ENCODE measurements at places on chromosomes 3 and 15.

- DNase-seq = peak; percentile 85
Measured at GRCh38 chr3:25037049-25037547, 391.0 kb upstream of the RARB start.

GRCh38 chr3:192901435-192901834 is 16.2 kb downstream of the MB21D2 start:
- peak; percentile 92 for DNase-seq

DNA sequence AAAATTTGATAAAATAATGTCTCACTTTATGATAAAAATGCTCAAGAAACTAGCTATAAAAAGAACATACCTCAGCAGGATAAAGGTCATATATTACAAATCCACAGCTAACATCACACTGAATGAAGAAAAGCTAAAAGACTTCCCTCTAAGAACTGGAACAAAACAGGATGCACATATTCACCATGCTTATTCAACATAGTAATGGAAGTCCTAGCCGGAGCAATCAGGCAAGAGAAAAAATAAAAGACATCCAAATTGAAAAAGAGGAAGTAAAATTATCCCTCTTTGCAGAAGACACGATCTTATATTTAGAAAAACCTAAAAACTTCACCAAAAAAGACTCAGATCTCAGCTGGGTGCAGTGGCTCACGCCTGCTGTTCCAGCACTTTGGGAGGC is 34.0 kb downstream of the SENP7 start:
- no peak for DNase-seq

- DNase-seq = no peak
Measured at GRCh38 chr3:46642971-46643370, 30.6 kb downstream of the FAM240A start.

DNA sequence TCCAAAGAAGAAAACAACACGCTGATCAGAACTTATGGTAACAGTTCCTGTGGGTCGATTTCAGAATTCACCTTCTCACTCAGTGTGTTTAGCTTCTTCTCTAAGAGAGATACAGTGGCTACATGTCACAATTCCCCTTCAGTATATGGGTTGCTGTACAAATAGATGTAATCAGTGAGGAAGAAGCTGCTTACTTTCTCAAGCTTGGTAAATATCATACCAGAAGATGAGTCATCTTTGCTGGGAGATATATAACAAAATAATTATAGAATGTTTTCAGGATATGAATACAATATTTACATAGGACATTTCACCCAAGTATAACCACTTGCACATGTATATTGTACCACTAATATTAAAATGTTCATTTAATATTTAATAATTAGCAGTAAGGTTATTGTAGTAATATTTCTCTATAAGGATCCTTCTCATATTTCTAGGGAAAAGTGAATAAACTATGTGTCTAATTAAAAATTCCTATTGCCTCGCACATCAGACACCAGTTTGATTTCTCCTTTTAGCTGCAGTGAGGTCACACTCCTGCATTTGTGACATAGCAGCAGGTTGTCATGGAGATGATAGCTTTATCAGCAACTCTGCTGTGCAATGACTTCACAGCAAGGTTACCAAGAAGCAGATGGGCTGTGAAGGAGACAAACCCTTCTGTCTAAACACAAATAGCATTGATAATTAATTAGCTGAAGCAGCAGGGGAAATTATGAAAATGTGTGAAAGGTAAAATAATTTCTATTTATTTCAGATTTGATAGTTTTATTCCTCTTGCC is 211.4 kb downstream of the TUSC7 start:
- no peak for DNase-seq

GRCh38 chr3:51024765-51025632 is 350.3 kb downstream of the DOCK3 start:
- no peak for DNase-seq

DNA sequence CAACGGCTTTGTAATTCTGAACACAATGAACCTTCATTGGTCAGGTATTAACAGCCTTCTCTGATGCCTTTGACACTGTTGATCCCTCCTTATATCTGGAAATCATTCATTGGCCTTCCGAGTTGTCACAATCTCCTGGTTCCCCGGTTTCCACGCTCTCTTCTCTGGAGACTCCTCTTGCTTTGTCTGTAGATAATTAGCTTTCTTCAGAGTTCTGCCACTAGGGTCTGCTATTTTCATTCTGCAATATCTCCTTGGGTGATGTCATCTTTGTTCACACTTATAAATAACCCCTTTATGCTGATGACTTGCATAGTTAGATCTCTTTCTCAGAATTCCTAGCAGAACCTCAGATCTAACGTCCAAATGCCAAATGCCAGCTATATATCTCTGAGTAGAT is 583.8 kb upstream of the ZNF717 start:
- DNase-seq = peak; percentile 3

GRCh38 chr3:35322070-35322469 is 317.3 kb upstream of the ARPP21 start:
- DNase-seq = peak; percentile 20

DNA sequence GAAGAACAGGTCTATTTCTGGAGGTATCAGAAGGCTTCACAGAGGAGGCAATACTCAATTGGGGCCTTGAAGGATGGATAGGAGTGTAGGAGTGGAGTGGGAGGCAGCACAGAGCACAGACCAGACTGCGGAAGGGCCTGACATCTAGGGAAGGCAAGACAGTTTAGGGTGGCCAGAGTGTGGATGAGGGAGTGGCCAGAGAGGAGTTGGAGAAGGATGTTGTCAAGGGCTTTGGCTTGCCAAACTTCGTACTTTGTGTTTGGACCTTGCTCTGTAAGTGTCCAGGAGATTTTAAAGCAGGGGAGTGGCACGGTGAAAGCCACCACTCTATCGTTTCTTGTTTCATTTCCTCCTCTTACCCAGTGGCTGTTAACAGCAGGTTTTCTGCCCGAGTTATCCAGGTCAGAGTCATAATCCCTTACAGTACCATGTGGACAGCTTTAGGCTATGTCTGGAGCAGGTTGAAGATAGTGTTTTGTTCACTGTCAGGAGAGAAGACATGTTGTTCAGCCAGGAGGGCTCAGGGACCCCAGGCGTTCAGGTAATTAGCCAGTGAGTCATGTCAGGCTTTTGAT is 12.3 kb downstream of the SMAD3 start:
- no peak for DNase-seq

- DNase-seq = no peak
Measured at GRCh38 chr3:73765878-73766545, 141.3 kb upstream of the PDZRN3 start.

DNA sequence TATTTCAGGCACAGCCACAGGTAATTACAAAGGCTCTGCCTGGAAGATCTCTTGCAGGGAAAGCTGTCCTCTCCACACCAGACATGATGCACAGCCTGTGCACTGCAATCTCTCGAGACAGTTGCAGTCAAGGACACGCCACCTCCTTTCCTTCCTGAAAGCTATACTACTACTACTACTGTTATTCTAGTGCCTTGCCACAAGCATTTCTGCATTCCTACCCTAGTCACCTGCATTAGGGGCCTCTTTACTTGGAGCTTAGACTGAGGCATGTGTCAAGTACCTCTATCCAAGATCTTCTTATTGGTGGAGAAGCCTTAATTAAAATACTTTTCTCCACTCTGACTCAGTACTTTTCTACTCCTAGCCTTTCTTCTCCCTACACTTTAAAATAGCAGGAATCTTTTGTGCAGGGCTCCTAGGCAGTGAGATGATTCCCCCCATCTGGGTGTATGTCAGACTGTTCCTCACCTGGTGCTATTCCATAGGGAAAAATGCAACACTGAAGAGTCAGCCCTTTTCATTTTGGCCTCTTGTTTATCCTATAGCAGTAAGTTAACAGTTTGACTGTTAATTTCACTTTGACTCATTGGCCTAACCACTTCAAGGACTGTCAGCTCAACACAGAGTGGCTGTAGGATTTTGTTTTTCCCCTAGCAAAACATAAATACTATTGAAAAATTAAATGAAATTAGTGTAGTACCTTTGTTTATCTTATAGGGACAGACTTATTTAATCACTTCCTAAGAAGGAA is 78.9 kb downstream of the ESYT3 start:
- no peak for DNase-seq

DNA sequence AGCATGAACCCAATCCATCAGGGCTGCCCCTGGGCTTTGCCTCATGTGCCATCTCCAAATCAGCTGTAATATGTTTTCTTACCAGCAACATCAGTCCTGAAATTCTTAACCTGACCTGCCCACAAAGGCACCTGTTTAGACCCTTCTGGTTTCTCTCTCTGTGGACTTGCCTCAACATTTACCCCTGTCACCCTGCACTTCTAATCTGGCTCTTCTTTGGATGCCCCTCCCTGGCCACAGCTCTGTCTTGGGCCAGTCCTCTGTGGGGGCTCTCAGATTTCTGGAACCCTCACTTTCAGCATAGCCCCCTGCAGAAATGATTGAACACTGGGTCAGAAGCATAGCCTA is 168.7 kb upstream of the STAC start:
- DNase-seq = no peak

- peak; percentile 61 for DNase-seq
Measured at GRCh38 chr3:36650271-36650671, 114.1 kb downstream of the DCLK3 start.

DNA sequence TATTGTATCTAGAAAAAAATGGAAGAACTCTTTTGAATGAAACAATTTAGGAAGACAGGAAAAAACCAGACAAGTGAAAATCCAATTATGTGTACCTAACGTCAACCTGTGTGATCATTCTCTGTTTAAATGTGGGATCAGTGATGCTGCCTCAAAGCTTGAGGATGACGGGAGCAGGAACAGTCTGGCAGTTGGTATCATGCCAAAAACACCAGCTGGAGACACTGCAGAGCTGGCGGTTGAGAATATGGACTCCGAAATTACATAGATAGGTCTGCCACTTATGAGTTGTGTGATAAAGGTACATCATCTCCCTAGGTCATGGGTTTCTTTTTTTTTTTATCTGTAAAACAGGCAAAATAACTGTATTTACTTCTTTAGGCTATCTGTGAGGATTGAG is 480.5 kb downstream of the CNTN4 start:
- no peak for DNase-seq

DNA sequence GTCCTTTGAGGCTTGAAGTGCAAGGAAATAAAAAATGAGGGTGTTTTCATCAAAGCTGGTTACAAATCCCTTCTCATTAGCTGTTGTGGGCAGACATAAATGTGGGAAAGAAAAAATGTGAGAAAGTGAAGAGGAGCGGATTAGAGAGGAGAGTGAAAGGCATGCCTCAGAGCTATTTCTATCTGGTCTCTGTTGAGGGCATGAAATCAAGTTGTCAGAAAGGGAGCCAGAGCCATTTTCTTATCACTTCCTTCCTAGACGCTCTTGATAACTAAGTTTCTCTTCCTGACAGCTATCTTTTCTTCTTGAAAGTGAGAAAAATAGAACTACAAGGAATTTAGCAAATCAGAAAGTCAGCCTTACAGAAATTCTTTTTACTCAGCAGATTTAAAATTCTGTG is 20.8 kb upstream of the CAPN3 start:
- DNase-seq = no peak

GRCh38 chr3:172840913-172841312 is 90.4 kb downstream of the ECT2 start:
- no peak for DNase-seq

- no peak for DNase-seq
Measured at GRCh38 chr15:78944202-78944625, 632 bp downstream of the CTSH start.

GRCh38 chr15:73965094-73965757 is 26.9 kb downstream of the STOML1 start:
- DNase-seq = no peak

DNA sequence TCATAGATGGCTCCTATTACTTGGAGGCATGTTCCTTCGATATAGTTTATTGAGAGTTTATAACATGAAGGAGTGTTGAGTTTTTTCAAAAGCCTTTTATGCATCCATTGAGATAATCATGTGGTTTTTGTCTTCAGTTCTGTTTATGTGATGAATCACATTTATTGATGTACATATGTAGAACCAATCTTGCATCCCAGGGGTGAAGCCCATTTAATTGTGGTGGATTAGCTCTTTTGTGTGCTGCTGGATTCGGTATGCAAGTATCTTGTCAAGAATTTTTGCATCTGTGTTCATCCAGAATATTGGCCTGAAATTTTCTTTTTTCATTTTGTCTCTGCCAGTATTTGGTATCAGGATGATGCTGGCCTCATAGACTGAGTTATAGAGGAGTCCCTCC is 81.0 kb downstream of the NAALADL2 start:
- DNase-seq = no peak

GRCh38 chr15:98556321-98556720 is 92.0 kb upstream of the IGF1R start:
- no peak for DNase-seq

DNA sequence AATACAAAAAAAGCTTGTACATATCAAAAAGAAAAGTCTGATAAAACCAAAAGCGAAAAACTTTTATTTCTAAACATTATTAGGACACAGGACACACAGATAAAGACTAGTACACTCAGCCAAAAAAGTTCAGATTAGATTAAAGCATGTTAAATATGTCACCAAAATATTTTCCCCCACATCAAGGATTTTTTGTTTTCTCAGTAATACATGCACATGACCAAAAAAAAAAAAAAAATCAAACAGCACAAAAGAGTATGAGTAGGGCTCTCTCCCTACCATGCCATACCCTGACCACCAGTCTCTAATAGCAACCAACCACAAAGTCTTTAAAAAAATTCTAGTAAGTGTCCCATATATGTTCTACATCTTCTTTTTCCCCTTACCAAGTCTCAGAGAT is 77.4 kb downstream of the LRRFIP2 start:
- no peak for DNase-seq

DNA sequence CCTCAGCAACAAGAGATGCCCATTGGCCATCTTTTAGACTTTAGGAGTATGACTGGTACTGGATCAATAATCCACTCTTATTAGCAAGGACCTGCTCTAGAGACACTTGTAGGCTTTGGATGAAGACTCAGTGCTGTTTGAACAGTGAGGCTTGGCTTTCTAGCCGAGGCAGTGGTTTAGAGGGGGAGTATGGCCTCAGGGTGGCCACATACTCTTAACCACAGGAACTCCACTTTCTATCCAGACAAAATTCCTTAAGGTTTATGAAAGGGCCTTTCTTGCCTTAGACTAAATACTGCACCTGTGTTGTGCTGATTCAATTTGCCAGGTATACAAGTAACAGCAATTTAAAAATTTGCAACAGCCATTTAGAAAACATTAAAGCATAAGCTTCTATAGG is 1046.3 kb downstream of the DIPK2A start:
- DNase-seq = peak; percentile 68

DNA sequence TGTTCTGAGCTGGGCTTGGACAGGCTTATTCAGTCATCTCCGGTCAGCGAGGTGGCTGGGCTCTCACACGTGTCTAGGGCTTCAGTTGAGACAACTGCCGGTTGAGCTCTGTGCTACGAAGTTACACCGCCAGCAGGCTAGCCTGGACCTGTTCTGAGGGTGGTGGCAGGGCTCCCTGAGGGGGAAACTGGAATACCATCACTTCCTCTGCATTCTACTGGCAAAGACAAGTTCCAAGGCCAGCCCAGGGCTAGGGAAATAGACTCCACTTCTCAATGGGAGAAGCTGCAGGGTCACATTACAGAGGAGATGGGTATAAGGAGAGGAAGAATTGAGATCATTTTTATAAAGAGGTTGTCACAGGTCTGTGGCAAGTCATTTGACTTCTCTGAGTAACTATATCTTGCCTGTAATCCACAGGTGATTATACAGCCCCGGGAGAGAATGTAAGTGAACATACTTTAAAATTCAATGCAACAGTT is 106.8 kb upstream of the IL12A start:
- DNase-seq = peak; percentile 32

GRCh38 chr3:69915726-69916125 is 83.8 kb upstream of the SAMMSON start:
- DNase-seq = no peak

All from astrocyte of the spinal cord (primary cell).